ENCODE measurements at places on chromosomes 6 and 20.
A peak's percentile ranks its signal among the peaks of the same experiment; 100 is the strongest.

DNA sequence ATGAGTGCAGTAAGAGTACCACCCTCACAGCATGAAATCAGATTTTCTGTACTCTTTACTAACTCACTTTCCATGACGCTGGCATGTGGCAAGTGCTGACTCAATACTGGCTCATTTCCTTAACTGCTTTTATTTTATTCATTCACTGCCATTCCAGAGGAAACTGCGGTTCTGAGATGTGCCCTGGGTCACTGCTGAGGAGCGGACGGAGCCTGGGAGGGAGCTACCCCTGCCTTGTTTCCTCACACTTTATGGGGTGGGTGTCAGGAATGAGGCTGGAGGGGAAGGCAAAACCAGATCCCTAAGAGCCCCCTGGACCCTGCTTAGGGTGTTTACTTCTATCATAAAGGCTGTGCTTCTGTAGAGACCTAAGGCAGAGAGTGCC lies 14.4 kb downstream of the NT5E start:
- DNase-seq, result peak; percentile 97

- no peak for DNase-seq
These were observed 5.8 kb downstream of the MCCD1 start for GRCh38 chr6:31534521-31535040.

GRCh38 chr6:25902071-25902470 lies 28.0 kb upstream of the SLC17A3 start:
- DNase-seq, result no peak

- DNase-seq, result peak; percentile 82
These were observed 146.8 kb downstream of the SH3BGRL2 start for GRCh38 chr6:79777713-79778579.

- no peak for DNase-seq
These were observed 6.7 kb downstream of the FOXA2 start for GRCh38 chr20:22577515-22578220.
